ENCODE measurements at places on chromosomes 5 and 9. TPM values are rescaled to one million over a fixed set of nuclear protein-coding genes. Genes with fewer than 3 reads are reported as not detected.
A peak's percentile ranks its signal among the peaks of the same experiment; 100 is the strongest.

GRCh38 chr9:2494562-2494961 is 127.0 kb upstream of the VLDLR start:
- peak; percentile 15 for DNase-seq

DNA sequence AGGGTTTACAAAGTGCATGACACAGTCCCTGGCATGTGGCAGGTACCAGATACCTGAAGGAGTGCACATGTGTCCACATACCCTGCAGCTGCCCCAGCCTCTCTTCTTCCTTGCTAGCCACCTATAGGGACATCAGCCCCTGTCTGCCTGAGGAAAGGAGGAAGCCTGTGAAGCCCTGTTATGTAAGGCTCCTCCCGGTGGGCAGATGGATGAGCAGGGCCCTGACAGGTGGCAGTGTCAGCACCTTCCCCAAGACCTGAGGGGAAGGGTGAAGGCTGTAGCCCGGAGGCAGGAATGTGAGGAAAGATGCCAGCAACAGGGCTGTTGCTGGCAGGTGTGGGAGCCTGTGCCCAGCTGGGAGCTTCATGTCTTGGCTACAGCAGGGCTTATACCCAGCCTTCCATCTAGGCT is 21.7 kb downstream of the TCF7 start:
- no peak for DNase-seq

- DNase-seq: peak; percentile 14
Measured at GRCh38 chr5:109944461-109944860, 254.7 kb downstream of the MAN2A1 start.

DNA sequence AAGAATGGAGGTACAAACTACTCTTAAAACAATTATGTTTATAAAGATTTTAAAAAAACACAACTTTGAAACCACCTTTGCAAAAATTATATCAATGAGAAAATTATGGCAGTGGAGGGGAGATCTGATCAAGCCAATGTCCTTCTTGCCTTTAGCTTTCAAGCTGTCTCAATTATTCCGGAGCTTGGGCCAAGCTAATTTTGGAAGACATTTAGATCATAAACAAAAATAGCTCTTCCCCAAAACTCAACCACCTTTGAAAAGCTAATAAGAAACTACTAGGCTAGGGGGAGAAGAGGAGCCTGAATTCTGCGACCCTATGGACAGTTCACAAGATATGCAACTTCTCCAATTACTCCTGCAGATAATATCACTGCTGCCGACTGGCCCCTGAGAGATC is 263.3 kb downstream of the ICE1 start:
- DNase-seq: no peak

GRCh38 chr5:119537704-119538103 is 85.4 kb downstream of the HSD17B4 start:
- peak; percentile 84 for DNase-seq

- no peak for DNase-seq
Measured at GRCh38 chr5:135327429-135328127, 71.5 kb downstream of the MACROH2A1 start.

DNA sequence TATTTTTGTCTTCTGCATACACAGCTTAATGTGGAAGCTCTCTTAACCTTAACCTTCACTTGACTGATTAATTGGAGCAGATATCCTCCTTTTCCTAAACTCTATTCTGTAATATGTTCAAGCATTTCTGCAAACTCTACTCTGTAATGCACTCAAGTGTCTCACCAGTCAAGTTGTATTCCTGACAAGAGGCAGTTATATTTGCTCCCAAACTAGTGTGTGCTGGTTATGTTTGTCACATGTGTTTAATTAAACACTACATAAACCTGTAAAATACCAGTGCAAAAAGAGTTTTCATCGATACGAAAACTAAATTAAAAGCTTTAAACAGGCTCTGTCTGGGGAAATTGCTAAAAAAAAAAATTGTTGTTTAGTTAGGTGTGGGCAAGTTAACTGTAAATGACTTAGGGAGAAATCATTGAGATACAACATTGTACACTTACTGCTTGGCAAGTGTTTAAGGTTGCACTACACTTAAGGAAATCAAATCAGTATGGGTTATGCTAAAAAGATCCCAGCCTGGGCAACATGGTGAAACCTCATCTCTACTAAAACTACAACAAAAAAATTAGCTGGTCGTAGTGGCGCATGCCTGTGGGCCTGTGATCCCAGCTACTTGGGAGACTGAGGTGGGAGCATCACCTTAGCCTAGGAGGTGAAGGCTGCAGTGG is 6.7 kb downstream of the FAF2 start:
- no peak for DNase-seq

- DNase-seq: no peak
Measured at GRCh38 chr9:110078604-110079003, 129.4 kb downstream of the C9orf152 start.

Gene NFIB
- 25.3 TPM for total RNA-seq

Gene HAVCR2
- total RNA-seq: not detected

Gene ELAVL2
- total RNA-seq: 10.9 TPM

Gene IGFBPL1
- total RNA-seq: not detected

Gene SNCB
- total RNA-seq: 2.1 TPM

Gene ASTN2
- total RNA-seq: 6.2 TPM

Gene ADAMTSL1
- total RNA-seq: not detected

Data from PC-3 (cell line).